ENCODE measurements at places on chromosomes 2 and 18. TPM values are rescaled to one million over a fixed set of nuclear protein-coding genes. Genes with fewer than 3 reads are reported as not detected.

GRCh38 chr18:44033144-44033701 lies 647.5 kb upstream of the SETBP1 start:
- H3K27ac ChIP-seq = no peak overlapping the region
- H3K27me3 ChIP-seq = no peaks in the 10 kb centered on the region
- no peaks in the 10 kb centered on the region for H3K36me3 ChIP-seq
- no peaks in the 10 kb centered on the region for H3K4me1 ChIP-seq
- no peak overlapping the region for H3K4me3 ChIP-seq

Gene KCNIP3
- total RNA-seq = not detected

Gene TEX44
- not detected for total RNA-seq

- no peaks in the 10 kb centered on the region for H3K36me3 ChIP-seq
- H3K27me3 ChIP-seq = peaks cover 2% of the 10 kb centered on the region
Measured at GRCh38 chr2:16123856-16124780, 183.8 kb downstream of the MYCN start.

DNA sequence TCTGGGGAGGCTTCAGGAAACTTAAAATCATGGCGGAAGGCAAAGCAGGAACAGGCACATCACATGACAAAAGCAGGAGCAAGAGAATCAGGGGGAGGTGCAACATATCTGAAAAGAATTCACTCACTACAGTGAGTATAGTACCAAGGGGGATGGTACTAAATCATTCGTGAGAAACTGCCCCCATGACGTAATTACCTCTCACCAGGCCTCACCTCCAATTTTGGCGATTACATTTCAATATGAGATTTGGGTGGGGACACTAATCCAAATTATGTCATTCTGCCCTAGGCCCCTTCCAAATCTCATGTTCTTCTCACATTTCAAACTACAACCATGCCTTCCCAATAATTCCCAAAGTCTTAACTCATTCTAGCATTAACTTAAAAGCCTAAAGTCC lies 740.8 kb upstream of the SOX11 start:
- H3K36me3 ChIP-seq = no peaks in the 10 kb centered on the region
- no peak overlapping the region for H3K4me3 ChIP-seq
- no peaks in the 10 kb centered on the region for H3K27me3 ChIP-seq
- no peaks in the 10 kb centered on the region for H3K4me1 ChIP-seq

Gene SCN3A
- total RNA-seq = 0.23 TPM

Gene IDH1
- total RNA-seq = 21.1 TPM

All from activated CD4-positive, alpha-beta T cell treated with anti-CD3 and anti-CD28 coated beads for 36 hours (primary cell).